ENCODE measurements at places on chromosomes 3 and 15. TPM values are rescaled to one million over a fixed set of nuclear protein-coding genes. Genes with fewer than 3 reads are reported as not detected.

The EIF4E3 gene
- total RNA-seq, result 1.1 TPM

The HCLS1 gene
- total RNA-seq, result not detected

The ITPR1 gene
- 29.9 TPM for total RNA-seq

The ITIH4 gene
- total RNA-seq, result 1.7 TPM

The PLS1 gene
- 0.17 TPM for total RNA-seq

The TERC gene
- total RNA-seq, result 290 TPM

The SLC6A1 gene
- total RNA-seq, result not detected

The PARP15 gene
- 0.17 TPM for total RNA-seq

The SERPINI2 gene
- total RNA-seq, result not detected

The SLC15A2 gene
- under 0.01 TPM for total RNA-seq

The PSMD2 gene
- 431 TPM for total RNA-seq

The RARB gene
- 11.7 TPM for total RNA-seq

The LDHAL6B gene
- total RNA-seq, result not detected

The PYGO1 gene
- 6.3 TPM for total RNA-seq

The CLDN11 gene
- total RNA-seq, result 632 TPM

The GCSAM gene
- total RNA-seq, result not detected

The MRAS gene
- 29.1 TPM for total RNA-seq

The CYP1A1 gene
- 0.32 TPM for total RNA-seq

The HHATL gene
- not detected for total RNA-seq

The C2CD4A gene
- total RNA-seq, result not detected

The CORO2B gene
- 10.1 TPM for total RNA-seq

The C3orf20 gene
- not detected for total RNA-seq

The C2CD4B gene
- total RNA-seq, result not detected

The SLC24A5 gene
- not detected for total RNA-seq

The INTS14 gene
- 22.7 TPM for total RNA-seq

The APEH gene
- total RNA-seq, result 103 TPM

The C3orf18 gene
- 19.4 TPM for total RNA-seq

The MYZAP gene
- 0.17 TPM for total RNA-seq

The TNFAIP8L3 gene
- 80.4 TPM for total RNA-seq

The SATB1 gene
- 15.2 TPM for total RNA-seq

The SNTN gene
- not detected for total RNA-seq

The FSD2 gene
- not detected for total RNA-seq

The FSTL1 gene
- total RNA-seq, result 526 TPM

The IGSF11 gene
- 0.09 TPM for total RNA-seq

The RLBP1 gene
- not detected for total RNA-seq

The CPLX3 gene
- under 0.01 TPM for total RNA-seq

The KLHL6 gene
- under 0.01 TPM for total RNA-seq

The SMAD6 gene
- 37.2 TPM for total RNA-seq

The FAM107A gene
- total RNA-seq, result 0.16 TPM

The SPATA12 gene
- not detected for total RNA-seq

The CACNA1D gene
- total RNA-seq, result 0.32 TPM

The ROBO1 gene
- total RNA-seq, result 66.8 TPM

The KBTBD13 gene
- not detected for total RNA-seq

The CAPN3 gene
- 1.7 TPM for total RNA-seq

Data from bronchial smooth muscle cell (primary cell).